Central memory CD8-positive, alpha-beta T cell (primary cell): ENCODE measurements at places on chromosomes 3 and 15.

- DNase-seq: no peak
Observed at GRCh38 chr15:95485367-95485766, 845.1 kb upstream of the NR2F2 start.

GRCh38 chr15:56677271-56677670 lies 56.0 kb downstream of the ZNF280D start:
- no peak for DNase-seq

- DNase-seq: no peak
Observed at GRCh38 chr15:58298879-58299850, 132.6 kb upstream of the LIPC start.

DNA sequence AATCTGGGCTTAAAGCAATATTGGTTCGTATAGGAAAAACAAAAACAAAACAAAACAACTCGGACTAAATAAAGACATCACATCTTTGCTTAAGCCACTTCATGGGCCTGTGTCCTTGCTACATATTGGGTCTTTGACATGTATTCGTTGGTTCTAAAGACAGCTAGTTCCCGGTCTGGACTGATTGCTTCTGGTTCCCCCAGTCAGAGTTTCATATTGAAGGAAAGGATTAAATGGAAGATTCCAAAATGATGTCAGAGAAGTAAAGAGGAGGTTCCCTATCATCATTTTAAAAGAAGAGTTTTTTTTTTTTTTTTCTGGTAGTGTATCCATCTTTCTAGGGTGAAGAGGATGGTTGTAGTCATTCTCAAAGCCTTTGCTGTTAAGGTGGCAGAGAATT lies 2.3 kb downstream of the OXSR1 start:
- no peak for DNase-seq

DNA sequence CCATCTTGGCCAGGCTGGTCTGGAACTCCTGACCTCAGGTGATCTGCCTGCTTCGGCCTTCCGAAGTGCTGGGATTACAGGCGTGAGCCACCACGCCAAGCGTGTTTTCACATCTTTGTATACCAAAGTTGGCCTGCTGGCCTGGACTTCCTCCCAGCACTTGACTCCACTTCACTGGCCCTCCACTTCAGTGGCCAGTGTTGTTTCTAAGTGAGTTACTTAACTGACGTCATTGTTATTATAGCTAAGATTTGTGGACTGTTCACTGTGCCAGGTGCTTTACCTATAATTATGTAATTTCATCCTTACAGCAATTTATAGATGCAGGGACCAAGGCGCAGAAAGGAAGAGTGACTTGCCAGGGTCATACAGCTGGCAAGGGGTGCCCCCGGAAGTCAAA lies 52.0 kb downstream of the HRH1 start:
- DNase-seq: no peak

GRCh38 chr3:141507392-141508066 lies 20.7 kb downstream of the RASA2 start:
- no peak for DNase-seq

GRCh38 chr3:39275963-39276593 lies 3.8 kb downstream of the CX3CR1 start:
- DNase-seq: no peak

DNA sequence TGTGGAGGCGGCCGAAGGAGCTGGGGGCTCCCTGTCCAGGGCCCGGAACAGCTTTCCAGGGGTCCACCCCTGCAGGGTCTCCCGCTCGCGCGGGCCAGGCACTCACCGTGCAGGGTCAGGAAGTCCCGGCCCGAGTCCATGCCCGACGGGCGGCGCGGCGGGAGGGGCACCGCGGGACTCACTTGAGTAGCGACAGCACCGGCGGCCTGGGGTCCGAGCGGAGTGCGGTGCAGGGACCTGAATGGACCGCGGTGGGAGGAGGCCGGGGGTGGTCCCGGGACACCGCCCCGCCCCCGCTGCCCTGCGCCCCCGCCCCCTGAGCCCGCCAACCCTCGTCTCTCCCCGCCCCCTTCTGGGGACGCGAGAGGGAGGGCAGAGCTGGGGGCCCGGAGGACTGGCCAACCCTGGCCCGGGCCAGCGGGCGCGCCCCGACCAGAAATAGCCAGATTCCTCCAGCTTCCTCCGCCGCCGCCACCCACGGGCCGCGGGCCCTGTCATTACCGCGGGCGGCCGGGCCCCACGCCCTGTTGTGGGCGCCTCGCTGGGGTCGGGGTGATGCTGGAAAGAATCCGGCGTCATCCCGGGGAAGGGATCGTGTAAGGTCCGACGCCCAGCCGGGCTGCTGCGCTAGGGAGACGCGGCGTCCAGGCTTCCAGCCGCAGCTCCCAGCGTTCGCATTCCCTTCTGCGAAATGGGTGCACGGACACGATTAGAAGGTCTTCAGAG lies at the start of gene PLCD1:
PLCD1 (minus strand) TSS at position 243 of the 726 bp plus-strand sequence; CDS start at position 140, 103 bp downstream.
- DNase-seq: no peak
